ENCODE measurements at places on chromosomes 7 and 10.

DNA sequence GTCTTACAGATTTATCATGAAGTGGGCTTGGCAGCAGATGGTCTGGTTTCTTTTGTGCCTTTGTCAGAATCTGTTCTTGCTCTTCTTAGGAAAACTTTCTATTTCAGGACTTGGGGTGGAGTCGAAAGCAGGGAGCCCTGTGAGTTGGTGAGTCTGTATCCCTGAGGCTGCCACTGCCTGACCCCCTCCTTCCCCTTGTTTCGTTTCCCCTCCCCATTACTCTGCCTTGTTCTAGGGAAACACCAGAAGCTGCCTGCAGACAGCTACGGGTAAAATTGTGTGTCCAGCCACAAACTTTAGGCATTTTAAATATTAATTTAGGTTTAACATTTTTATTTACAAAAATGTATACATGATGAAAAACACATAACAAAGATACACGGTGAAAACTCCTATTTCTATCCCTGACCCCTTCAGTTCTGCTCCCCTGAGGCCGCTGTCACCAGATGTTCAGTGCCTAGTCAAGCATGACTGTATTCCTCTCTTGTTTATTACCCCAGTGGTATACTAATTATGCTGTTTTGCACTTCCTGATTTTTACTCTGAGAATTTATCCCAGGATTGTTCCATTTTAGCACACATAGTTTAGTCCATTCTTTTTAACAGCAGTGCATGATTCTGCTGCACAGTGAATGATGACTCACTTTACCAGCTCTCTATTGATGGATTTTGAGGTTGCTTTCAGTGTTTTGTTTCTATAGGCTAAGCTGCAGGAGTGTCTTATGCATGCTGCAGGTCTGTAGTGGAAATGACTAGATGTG is 9.1 kb downstream of the TSPAN14 start:
- DNase-seq: no peak

DNA sequence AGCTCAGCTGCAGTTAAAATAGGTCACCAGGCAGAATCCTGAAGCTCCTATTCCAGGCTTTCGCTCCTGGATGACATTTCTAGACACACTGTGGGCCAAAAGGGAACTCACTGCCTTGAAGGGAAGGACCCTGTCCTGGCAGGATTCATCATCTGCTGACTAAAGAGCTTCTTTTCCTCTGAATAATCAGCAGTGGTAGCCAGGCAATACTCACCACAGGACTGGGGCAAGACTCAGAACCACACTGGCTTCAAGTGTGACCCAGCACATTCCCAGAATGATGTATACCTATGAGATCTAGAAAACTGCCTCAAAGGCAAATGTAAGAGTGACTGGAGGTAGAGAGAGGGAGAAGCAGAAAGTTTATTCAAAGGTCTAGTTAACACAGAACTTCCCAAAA is 29.5 kb upstream of the EBF3 start:
- no peak for DNase-seq

DNA sequence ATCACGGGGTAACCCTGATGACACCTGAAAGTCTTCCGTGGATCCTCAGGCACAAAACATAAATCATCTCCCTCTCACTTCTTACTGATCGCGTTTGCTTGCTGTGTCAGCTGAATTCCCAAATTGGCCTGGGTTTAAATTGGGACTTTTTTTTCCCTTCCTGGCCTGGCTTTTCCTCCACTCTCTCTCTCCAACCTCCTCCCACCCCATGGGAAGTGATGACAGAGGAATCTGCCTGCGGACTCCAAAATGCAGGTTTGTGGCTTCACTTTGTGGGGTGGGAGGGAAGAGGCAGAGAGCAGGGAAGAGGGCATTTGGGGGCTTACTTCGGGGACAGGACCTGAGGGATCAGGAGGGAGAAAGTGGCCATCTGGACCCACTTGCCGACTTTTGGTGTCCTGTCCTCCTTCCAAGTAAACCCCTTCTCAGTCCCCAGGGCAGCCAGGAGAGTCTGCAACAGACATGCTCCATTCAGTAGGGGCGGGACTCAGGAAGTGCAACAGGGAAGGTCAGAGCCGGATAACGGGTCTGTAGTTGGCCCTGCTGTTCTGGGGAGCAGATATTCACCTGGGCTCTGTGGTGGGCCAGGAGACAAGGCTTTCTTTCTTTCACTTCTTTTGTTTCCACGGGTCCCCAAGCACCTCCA is 172.7 kb downstream of the PLXNA4 start:
- no peak for DNase-seq

DNA sequence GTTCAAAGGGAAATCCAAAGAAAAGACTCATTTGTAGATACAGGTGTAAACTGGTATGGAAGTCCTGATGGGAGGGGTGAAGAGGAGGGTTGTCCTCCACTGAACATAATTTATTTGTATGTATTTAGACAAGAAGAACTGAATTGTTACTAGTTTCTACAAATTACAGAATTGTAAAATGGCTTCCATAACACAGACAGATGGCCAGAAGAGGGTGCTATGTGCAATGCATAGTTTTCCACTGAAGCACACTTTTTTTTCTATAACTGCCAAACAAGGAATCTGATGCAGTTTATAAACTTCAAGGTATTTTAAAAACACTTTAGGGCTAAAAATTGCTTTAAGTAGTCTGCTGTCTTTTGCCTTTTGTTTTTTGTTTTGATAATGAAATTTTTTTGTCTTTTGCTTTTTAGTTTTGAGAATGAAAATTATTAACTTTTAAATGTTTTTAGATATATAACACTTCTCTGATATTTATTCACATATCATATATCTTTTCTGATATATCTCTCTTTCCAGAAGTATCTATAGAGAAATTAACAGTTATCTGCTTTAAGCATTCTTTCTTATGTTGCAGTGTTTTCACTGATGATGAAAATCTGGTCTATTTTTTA is 58.5 kb downstream of the PHYHIPL start:
- no peak for DNase-seq

DNA sequence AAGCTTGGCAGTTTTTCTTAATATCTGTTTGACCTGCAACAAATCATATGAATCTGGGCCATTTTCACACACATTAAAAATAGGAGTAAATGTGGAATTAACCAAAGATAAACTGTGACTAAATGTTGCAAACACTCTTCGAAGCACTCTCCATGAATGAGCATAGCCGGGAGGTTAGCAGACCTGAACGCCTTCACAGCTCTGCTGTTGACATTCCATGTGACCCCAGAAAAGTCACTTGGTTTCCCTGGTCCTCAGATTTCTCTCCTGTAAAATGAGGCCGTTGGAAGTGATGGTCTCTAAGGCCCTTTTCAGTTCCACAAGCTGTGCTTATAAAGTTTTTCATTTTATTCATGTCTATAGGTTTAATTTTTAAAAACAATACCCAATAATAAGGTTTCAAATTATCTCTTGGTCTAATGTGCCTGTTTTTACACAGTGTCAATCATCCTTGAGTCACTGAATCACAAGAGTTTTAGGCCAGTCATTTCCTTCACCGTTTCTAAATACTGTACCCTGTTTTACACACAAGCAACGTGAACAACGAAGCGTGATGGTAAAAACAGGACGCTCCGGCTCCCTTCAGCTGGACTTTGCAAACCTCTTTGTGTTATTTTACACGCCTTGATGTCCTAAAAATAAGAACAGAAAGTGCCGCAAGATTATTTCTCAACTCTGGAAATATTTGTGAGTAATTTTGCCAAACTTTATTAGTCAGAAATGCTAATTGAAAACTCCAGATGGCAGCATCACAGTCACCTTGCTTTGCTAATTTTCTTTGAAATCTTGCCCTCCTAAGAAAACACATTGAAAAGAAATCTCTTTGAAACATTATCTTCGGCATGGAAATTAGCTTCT is 38.6 kb upstream of the MET start:
- no peak for DNase-seq

DNA sequence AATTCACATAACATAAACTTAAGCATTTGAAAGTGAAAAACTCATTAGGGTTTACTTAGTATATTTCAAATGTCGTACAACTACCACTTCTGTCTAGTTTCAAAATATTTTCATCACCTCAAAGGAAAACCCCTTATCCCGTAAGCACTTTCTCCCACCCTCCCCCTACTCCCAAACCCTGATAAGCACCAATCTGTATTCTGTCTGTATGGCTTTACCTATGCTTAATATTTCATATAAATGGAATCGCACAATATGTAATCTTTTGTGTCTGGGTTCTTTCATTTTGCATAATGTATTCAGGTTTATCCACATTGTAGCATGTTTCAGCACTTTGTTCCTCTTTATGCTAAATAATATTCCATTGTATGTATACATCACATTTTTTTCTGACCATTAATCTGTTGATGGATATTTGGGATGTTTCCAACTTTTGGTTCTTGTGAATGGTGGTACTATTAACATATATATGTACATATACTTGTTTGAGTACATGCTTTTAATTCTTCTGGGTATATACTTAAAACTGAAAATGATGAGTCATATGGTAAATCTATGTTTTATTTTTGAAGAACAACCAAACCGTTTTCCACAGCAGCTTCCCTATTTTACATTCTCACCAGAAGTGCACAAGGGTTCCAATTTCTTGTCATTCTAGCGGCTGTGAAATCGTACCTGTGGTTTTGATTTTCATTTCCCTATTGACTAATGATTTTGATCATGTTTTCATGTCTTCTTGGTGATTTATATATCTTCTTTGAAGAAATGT is 6.2 kb upstream of the STARD3NL start:
- no peak for DNase-seq

All from smooth muscle cell of the brain vasculature (primary cell).